ENCODE measurements at places on chromosomes 12 and 14.

DNA sequence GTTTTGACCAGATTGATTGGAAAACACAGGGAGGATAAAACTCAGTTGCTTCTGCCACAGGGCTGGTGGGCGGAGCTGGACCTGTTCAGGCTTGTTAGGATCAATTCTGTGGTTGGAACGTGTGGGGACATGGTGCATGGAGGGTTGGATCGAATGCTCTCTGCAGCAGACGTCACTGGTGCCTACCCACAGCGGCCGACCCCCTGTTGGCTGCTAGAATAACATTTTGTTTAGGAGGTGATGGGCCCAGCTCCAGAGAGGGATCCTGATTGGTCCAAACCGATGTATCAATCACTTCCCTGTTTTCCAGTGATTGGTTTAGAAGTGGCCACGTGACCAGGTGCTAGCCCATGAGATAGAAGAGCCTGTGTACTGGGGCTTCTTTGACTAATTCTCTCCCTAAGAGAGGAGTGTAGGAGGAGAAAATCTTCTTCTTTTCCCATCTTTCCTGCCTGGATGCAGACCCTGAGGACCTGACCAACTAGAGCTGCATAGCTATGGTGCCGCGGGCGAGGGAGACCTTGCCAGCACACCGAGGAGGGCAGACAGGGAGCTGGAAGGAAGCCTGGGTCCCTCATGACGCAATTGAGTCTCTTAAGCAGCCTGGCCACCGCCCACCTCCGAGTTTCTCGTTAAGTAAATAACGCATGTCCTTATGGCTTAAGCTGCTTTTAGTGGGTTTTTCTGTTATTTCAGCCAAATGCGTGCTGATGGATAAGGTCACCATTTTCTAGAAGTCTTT is 163.5 kb downstream of the AACS start:
- no peak for DNase-seq

DNA sequence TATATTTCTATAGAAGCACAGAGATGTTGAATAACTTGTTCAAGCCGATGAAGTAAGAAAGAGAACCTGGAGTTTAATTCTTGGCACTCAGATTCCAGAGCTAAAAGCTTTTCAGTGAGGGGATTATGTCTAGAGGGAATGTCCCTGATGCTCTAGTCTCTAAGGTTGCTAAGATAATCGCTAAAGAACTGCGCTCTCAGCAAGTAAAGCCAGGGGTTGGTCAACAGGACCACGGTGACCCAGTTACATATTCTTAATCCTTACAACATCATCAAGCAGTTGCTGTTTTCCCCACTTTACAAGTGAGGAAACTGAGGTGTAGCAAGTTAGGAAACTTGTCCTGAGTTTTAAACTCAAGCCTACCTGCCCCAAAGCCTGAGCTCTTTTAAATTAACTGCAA is 110.8 kb downstream of the DAD1 start:
- no peak for DNase-seq

GRCh38 chr12:57401165-57401564 is 29.7 kb downstream of the R3HDM2 start:
- peak; percentile 15 for DNase-seq

DNA sequence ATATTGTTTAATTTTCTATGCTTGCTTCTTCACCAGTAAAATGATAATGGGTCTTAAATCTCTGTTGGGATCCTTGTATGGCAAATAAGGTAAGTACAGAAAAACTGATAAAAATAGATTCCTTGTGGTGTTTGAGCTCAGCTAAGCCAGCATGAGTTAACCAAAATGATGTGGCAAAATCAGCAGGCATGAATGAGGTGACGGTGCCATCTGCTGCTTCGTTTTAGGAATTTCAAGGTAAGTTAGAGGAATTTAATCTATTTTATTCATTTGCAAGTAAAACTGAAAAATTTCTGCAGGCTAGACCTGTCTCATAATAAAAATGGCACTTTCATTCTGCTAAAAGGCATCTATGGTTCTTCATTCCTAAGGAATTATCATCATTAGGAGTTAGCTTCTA is 10.0 kb upstream of the CLEC7A start:
- DNase-seq: peak; percentile 19

- DNase-seq: no peak
Observed at GRCh38 chr14:101017806-101018560, 114.5 kb upstream of the RTL1 start.

GRCh38 chr12:104669851-104670337 is 213.1 kb downstream of the CHST11 start:
- no peak for DNase-seq

GRCh38 chr12:97474161-97474560 is 11.6 kb downstream of the RMST start:
- DNase-seq: no peak

- DNase-seq: no peak
Observed at GRCh38 chr12:16348435-16349130, 1.1 kb downstream of the MGST1 start.

DNA sequence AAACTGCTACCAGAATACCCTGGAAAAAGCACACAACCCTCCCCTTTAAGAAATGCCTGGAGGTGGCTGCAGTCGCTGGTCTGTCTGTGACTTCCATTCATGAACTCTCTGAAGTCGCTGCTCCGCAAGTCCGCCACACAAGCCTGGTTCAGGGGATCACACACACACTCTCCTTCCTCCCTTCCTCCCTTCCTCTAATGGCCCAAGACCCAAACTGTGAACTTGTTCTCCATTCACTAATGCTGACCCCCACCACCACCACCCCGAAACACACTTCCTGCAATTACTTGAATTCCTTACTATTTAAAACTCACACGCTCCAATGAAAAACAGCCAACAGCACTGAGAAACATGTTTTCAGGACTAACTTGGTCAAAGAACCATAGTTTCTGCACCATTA is 1.0 kb upstream of the LMO3 start:
- peak; percentile 63 for DNase-seq

GRCh38 chr12:116263431-116263830 is 14.1 kb downstream of the MED13L start:
- no peak for DNase-seq

GRCh38 chr12:39923364-39923763 is 182.5 kb downstream of the SLC2A13 start:
- DNase-seq: no peak

DNA sequence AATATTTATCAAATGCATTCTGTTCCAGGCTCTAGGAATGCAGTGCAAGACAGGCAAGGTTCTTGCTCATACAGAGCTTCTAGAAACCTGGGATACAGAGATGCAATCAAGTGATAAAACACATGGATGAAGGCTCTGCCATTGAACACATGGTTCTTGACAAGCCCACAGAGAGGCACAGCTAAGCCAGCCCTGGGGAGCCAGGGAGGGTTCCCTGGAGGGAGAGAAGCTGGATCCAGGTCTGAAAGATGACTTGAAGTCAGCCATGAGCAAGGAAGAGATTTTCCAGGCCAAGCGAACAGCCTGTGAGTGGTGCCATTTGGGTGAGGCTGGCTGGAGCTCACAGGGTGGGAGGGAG is 66.2 kb downstream of the IRF2BPL start:
- DNase-seq: no peak

GRCh38 chr14:32472512-32473463 is 143.7 kb downstream of the AKAP6 start:
- DNase-seq: peak; percentile 67

GRCh38 chr14:23302290-23303225 is at the start of gene PPP1R3E:
TSS of gene PPP1R3E (minus strand) at chr14:23302859. CDS start at chr14:23302576, 283 bp downstream.
- no peak for DNase-seq

- peak; percentile 44 for DNase-seq
Observed at GRCh38 chr14:36653962-36654793, 7.5 kb upstream of the PAX9 start.

- DNase-seq: no peak
Observed at GRCh38 chr12:52146822-52147366, 44.9 kb downstream of the KRT80 start.

GRCh38 chr12:71626768-71627167 is 36.9 kb downstream of the ZFC3H1 start:
- no peak for DNase-seq

- no peak for DNase-seq
Observed at GRCh38 chr14:43706900-43707299, 800.2 kb downstream of the FSCB start.

- DNase-seq: no peak
Observed at GRCh38 chr12:95269892-95270291, 52.3 kb downstream of the VEZT start.

DNA sequence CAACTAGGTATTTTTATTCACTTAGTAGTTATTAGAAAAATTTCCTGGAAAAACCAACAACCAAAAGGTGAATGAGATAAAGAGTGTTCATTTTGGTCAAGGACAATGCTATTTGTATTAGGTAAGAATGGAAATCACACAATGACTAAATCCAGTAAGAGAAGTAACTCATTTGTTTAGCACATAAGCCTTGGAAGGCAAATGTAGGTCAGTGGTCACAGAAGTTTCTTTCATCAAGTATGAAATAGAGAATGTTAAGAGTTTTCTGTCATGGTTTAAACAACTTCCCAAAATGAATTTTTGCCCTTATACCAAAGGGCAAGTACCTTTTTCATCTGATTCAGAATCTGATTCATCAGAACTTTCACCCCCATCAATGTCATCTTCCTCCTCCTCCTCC is 101.7 kb downstream of the KIF21A start:
- DNase-seq: no peak

GRCh38 chr12:56713345-56713744 is 11.8 kb downstream of the NACA start:
- DNase-seq: no peak

GRCh38 chr12:3077572-3078081 is 448 bp downstream of the TSPAN9 start:
- DNase-seq: no peak

DNA sequence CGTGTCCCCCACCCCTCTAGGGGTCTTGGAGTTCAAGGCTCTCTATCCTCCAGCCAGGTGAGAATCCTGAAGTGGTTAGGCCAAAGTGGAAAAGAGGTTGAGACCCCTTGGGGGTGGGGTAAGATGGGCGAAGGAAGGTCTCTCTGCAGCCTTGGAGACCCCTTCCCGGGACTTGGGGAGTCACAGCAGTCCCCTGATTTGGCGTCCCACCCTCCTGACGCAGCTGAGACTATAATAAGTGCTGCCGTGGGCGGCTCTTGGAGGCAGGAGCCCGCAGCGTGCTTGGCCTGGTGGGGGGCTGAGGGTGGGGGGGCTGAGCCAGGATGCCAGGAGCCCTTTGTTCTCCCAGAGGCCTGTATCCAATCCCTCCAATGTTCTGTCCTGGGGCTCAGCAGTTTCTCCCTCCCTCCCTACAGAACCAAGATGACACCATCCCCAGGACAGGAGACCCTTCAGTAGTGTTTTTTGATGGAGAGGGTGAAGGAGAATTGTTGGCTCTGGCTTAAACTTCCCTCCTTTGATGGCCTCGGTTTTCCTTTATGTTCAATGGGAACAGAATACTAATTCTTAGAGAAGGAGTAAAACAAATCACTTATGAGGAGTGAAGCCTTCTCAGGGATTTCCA is 1.5 kb upstream of the AGAP2 start:
- no peak for DNase-seq

DNA sequence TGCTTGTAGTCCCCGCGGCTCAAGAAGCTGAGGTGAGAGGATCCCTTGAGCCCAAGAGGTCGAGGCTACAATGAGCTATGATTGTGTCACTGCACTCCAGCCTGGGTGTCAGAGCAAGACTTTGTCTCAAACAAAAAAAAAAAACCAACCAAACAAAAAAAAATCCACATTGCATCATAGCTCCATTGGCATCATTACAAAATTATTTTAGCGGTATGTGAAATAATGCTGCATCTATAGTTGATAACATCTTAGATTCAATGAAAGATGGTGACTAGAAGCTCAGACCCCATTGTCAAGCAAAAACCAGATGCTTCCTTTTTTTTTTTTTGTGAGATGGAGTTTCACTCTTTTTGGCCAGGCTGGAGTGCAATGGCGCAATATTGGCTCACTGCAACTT is 14.8 kb upstream of the PTHLH start:
- DNase-seq: no peak

GRCh38 chr12:116916714-116917114 is 6.0 kb downstream of the FBXW8 start:
- no peak for DNase-seq
